ENCODE measurements at places on chromosomes 6 and 20. TPM values are rescaled to one million over a fixed set of nuclear protein-coding genes. Genes with fewer than 3 reads are reported as not detected.

Gene CDSN
- total RNA-seq, result 0.05 TPM

Gene MUCL3
- 0.20 TPM for total RNA-seq

Gene CDYL
- 20.4 TPM for total RNA-seq

Gene DEFB132
- total RNA-seq, result not detected

Gene KHDC1L
- not detected for total RNA-seq

Gene KCNB1
- 3.6 TPM for total RNA-seq

Gene TRDN
- not detected for total RNA-seq

Gene PTK6
- total RNA-seq, result 3.1 TPM

Gene DSP
- 45.9 TPM for total RNA-seq

Gene BFSP1
- 5.1 TPM for total RNA-seq

Gene CRISP2
- total RNA-seq, result not detected

Gene AMD1
- total RNA-seq, result 160 TPM

Gene APCDD1L
- 0.07 TPM for total RNA-seq

Gene MOG
- not detected for total RNA-seq

Gene HLA-DRB1
- not detected for total RNA-seq

Gene ACTL10
- total RNA-seq, result not detected

Gene SIRPB2
- total RNA-seq, result not detected

Gene BCAS1
- 0.41 TPM for total RNA-seq

Gene NKAIN4
- 8.3 TPM for total RNA-seq

Gene SNPH
- 4.2 TPM for total RNA-seq

Gene BPI
- total RNA-seq, result not detected

Measured in A549 treated with Mapracorat at 1 μM for 4 hours (cell line).